Left renal cortex interstitium (tissue), 4 donors: ENCODE measurements at places on chromosomes 7 and 10.

DNA sequence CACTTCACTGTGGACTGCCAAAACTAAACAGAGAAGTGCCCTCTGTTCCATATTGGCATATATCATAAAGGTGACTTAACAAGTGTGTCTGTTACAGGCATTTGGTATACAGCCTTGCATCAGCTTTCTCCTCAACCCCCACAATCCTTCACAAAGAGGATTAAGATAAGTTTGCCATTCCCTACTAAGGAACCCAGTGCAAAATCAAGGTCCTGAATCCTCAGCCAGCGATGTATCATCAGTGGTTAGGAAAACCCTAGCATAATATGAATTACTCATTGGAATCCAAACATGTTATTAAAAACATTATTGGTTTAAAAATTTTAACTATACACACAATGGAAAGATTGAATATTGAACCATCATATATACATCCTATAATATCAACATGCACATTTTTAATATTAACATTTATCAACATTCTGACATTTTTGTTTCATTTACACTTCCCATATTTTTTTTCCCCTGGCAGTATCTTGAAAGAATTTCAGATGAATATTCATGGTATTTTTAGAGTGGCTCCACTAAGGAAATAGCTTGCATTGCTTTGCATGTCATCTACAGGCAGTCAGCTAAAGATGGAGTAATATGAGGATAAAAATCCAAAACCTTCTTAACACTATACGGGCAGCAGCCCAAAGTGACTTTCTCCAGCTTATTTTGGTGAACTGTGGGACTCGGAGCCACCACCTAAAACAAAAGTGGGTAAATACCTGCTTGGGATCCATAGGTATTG, 215.6 kb upstream of the CHRM2 start:
- DNase-seq, result no peak

DNA sequence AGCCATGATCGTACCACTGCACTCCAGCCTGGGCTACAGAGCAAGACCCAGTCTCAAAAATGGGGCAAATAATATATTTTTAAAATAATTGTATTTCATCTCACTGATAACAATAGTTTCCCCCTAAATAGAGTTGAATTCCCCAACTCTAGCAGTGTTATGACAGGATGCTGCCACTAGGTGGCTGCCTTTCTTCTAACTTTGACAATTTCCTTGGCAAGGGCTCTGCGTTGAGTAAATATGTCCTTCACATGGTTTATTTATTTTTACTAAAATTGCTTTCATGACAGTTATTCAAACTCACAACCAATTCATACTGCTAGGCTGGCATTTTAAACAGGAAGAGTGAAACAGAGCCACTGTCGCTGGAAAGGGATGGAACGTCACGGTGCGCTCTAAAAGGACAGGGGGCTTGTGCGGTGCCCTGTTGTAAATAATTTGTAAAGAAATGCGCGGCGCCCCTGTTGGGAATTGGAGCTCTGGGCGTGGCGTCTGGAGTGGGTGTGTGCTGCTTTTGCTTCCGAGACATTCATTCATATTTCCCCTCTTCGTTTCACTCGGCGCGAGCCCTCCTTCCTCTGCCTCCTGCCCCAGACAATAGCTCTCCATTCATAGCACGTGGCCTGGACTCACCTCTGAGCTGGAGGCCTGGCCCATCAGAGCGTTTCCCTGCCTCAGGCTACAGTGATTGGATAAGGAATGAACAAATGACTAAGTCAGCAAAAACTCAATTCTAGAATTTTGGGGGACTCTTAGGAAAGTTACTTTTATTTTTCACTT, 20.5 kb upstream of the PITRM1 start:
- no peak for DNase-seq

DNA sequence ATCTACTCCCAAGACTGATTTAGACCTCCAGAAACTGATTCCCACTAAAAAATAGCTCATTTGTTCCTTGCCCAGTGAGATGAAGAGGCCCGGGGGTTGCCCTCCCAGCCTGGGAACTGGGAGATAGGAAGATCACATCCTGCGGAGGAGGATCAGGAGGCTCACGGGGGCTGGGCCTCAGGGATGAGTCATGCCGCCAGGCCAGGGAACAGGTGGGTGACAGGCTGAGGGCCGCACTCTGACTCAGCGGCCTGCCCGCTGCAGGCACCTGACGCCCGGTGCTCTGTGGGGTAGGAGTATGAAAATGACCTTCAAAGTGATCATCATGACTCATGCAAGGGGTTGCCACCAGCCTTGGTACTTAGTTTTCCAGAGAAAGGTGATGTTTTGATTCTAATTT, 104.5 kb upstream of the ZPBP start:
- no peak for DNase-seq

DNA sequence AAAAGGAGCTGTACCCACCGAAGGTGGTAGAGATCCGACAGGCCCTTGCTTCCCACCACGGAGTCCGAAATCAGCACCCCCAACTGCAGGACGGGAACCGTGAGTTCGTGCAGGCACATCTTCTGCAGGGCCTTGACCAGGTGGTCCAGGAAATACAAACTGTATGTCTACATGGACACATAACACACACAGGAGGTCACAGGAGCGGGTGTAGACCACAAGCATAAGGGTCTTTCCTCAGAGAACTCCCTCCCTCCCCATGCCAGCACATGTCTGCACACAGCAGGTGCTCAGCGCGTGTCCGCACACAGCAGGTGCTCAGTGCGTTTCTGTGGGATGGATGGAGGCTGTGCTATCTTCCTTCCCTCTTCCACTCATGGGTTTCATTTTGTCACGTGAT, 69.7 kb downstream of the CFAP46 start:
- no peak for DNase-seq

DNA sequence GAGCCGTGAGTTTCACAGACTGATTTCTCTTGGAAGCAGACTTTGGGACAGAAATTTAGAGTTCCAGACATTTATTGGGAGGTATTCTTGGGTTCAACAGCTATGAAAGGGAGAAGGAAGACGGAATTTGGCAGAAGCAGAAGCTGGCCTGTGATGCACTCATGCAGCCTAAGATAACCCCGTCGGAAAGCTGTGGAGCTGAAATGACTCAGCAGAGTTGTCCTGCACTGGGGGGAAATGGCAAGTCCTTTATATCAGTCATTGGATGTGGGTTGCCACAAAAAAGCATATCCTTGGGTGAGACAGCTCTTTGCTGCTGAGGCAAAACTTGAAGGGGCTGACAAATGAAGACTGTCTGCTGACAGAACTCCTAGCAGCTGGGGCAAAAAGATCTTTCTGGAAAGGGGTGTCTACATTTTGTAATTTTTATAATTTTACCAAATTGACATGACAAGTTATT, 11.5 kb upstream of the MICU1 start:
- DNase-seq, result no peak

GRCh38 chr7:45986355-45987298, 65.6 kb upstream of the IGFBP3 start:
- no peak for DNase-seq
